SJCRH30 (cell line): ENCODE measurements at places on chromosomes 3 and 15.

- peak overlapping the region; percentile 65 for H3K27ac ChIP-seq
- H3K36me3 ChIP-seq: no peaks in the 10 kb centered on the region
- H3K27me3 ChIP-seq: no peaks in the 10 kb centered on the region
- peak overlapping the region; percentile 82 for H3K4me3 ChIP-seq
- H3K4me1 ChIP-seq: peaks cover 7% of the 10 kb centered on the region; the same call in 1 of the 2 replicates
- DNase-seq: no peak
Measured at GRCh38 chr15:75335313-75335704, 554 bp upstream of the COMMD4 start.

GRCh38 chr15:92605225-92605944, 50.2 kb downstream of the FAM174B start:
- no peak for DNase-seq
- H3K36me3 ChIP-seq: no peaks in the 10 kb centered on the region
- no peaks in the 10 kb centered on the region for H3K4me1 ChIP-seq
- no peak overlapping the region for H3K27ac ChIP-seq

DNA sequence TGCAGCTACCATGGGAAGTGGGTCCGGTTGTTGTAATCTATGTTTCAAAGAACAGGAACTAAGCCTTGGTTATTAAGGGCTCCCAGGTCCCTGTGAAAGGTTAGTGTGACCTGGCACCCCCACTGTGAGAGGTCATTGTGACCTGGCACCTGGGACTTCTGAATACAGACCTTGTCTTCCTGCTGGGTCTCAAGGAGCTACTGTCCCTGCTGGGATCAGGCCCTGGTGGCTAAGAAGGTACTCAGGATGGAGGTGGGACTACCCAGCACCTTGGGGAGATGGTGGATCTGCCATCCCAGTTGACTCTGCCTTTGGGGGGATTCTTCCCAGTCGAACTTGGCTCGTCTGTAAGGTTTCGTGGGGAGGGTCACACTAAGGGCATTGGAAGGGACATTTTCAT, 10.3 kb upstream of the SLCO2A1 start:
- no peak overlapping the region for H3K27ac ChIP-seq
- no peaks in the 10 kb centered on the region for H3K27me3 ChIP-seq
- no peak overlapping the region for H3K4me3 ChIP-seq
- H3K36me3 ChIP-seq: no peaks in the 10 kb centered on the region
- no peak for DNase-seq
- no peaks in the 10 kb centered on the region for H3K4me1 ChIP-seq

- no peaks in the 10 kb centered on the region for H3K36me3 ChIP-seq
- no peak for DNase-seq
- no peak overlapping the region for H3K27ac ChIP-seq
- H3K4me3 ChIP-seq: no peak overlapping the region
- peaks cover 63% of the 10 kb centered on the region for H3K4me1 ChIP-seq
Measured at GRCh38 chr3:45579251-45579650, 15.3 kb upstream of the LIMD1 start.
